ENCODE measurements at places on chromosomes 11 and 22.

DNA sequence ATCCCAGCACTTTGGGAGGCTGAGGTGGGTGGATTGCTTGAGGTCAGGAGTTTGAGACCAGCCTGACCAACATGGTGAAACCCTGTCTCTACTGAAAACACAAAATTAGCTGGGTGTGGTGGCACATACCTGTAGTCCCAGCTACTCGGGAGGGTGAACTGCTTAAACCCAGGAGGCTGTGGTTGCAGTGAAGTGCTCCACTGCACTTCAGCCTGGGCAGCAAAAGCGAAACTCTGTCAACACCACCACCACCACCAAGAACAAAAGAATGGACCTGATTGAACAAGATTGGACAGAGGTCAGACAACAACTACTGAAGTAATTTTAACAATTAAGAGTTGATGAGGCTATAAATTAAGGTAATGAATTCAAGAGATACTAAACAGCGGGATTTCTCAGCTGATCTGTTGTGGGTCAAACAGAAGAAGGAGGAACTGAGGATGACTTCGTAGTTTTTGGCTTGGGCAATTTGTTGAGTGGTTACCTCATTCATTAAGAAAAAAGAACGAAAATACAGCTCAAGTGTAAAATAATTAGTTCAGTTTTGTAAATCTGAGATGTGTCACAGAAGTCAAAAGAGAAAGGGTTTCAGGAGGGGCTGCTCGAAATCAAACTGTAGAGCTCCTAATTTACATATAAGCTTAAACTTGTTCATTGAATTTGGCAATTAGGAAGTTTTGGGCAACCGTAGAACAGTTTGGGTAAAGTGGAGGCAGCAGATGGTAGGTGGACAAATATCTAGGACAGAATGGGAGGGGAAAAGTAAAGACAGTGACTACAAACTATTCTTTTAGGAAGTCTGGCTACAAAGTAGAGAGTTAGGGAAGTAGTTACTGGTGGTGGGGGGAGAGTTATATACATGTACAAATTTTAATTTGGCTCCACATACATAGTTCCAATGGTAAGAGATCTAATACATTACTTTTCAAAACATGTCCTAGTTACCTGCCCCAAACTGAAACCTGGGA, 4.5 kb downstream of the IL18 start:
- no peak overlapping the region for H3K27ac ChIP-seq
- no peak overlapping the region for H3K4me3 ChIP-seq
- no peaks in the 10 kb centered on the region for H3K27me3 ChIP-seq
- peaks cover 2% of the 10 kb centered on the region for H3K36me3 ChIP-seq

DNA sequence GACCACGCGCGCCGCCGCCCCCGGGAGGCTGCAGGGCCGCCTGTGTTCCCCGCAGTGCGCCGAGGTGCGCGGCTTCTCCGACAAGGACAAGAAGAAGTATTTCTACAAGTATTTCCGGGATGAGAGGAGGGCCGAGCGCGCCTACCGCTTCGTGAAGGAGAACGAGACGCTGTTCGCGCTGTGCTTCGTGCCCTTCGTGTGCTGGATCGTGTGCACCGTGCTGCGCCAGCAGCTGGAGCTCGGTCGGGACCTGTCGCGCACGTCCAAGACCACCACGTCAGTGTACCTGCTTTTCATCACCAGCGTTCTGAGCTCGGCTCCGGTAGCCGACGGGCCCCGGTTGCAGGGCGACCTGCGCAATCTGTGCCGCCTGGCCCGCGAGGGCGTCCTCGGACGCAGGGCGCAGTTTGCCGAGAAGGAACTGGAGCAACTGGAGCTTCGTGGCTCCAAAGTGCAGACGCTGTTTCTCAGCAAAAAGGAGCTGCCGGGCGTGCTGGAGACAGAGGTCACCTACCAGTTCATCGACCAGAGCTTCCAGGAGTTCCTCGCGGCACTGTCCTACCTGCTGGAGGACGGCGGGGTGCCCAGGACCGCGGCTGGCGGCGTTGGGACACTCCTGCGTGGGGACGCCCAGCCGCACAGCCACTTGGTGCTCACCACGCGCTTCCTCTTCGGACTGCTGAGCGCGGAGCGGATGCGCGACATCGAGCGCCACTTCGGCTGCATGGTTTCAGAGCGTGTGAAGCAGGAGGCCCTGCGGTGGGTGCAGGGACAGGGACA, 2.7 kb downstream of the NLRP6 start:
- no peak for DNase-seq
- H3K27me3 ChIP-seq, result peaks cover 8% of the 10 kb centered on the region
- peak overlapping the region; percentile 82 for H3K4me3 ChIP-seq

- H3K4me1 ChIP-seq, result peaks cover 10% of the 10 kb centered on the region
- H3K36me3 ChIP-seq, result no peaks in the 10 kb centered on the region
Measured at GRCh38 chr11:2507212-2507901, 62.5 kb downstream of the KCNQ1 start.

- no peak for DNase-seq
- peaks cover 7% of the 10 kb centered on the region for H3K27me3 ChIP-seq
- no peaks in the 10 kb centered on the region for H3K36me3 ChIP-seq
Measured at GRCh38 chr22:33811686-33812085, 108.6 kb downstream of the LARGE1 start.

DNA sequence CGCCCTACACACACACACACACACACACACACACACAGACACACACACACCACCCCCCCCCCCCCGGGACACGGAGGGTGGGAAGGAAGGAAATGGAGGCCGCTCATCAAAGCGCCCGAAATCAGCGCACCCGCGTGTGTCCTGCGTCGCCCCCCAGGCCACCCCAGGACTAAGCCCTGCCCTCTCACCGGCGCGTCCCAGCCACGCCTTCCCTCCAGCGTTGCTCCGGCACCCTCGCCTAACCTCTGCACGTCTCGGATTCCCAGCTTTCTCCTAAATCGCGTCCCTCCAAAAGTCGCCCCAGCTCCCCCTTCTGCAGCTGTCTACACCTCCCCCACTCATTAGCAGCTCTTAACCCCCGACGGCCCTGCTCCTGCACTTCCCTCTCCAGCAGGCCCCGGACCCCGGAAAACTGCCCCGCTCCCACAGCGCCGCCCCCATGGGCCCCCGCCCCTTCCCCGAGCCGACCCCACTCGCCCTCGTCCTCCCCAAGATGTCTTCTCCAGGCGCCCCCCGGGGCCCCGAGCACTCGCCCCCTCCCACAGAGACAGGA, 557 bp downstream of the PACSIN2 start:
- peak overlapping the region; percentile 97 for H3K4me3 ChIP-seq
- H3K4me1 ChIP-seq, result peaks cover 32% of the 10 kb centered on the region
- peak; percentile 19 for DNase-seq
- peaks cover 14% of the 10 kb centered on the region for H3K36me3 ChIP-seq
- peak overlapping the region; percentile 93 for H3K27ac ChIP-seq
- H3K27me3 ChIP-seq, result no peaks in the 10 kb centered on the region

DNA sequence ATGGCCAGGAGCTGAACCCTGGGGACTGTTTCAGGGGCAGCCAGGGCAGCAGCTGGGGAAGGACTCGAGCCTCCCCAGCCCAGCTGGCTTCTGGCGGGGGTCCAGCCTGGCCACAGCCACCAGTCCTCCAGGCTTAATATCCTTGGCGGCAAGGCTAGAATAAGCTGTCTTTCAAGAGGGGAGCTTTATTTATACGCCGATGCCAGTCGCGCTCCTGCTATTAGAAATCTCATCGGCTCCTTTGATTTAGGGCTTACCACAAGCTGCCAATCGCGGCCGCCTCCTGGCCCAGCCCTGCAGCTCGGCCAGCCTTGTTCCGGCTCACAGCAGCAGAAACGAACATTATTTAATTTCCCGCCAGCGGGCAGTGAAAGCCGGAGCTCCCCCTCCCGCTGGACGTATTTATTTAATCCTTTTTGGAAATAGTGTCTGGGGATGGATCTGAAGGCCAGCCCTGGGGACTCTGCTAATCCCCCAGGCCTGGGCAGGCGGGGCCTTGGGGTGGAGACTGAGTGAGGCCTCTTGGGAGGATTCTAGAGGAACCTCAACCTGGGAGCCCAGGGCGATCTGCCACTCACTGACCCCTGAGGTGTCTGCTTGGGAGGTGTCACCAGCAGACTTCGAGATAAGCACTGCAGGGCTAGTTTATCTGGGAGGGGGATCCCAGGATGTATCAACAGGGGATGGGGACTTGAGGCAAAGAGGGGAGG, 363.1 kb downstream of the MN1 start:
- H3K4me3 ChIP-seq, result no peak overlapping the region
- H3K27me3 ChIP-seq, result peaks cover 20% of the 10 kb centered on the region
- no peak overlapping the region for H3K27ac ChIP-seq
- DNase-seq, result no peak
- H3K36me3 ChIP-seq, result no peaks in the 10 kb centered on the region

DNA sequence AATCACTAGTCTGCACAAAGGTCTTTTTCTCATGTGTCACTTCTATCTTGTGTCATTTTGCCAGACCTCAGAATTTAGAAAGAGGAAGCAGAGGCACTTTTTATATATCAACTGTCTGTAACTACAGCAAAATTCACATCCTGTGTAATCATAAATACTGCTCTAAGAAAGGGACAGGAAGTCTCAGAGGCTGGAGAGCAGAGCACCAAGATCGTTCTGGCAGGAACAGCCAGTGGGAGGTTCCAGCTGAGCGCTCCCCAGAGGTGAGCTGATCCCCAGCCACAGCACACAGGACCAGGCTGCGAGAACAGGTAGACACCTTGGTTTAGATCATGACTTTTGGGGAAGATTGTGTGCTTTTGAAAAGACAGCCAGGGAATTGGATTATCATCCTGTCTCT, at the start of gene MS4A7:
MS4A7 (plus strand) TSS at position 179 of the 400 bp plus-strand sequence. CDS start 4,610 bp downstream, outside the sequence.
- no peak within 1 kb of the TSS for H3K4me3 ChIP-seq
- no peak for DNase-seq
- H3K36me3 ChIP-seq, result no peaks in the 10 kb centered on the region
- H3K4me1 ChIP-seq, result peaks cover 7% of the 10 kb centered on the region
- H3K27ac ChIP-seq, result peak within 1 kb of the TSS; percentile 23

GRCh38 chr11:36635066-36635862, 37.2 kb upstream of the RAG2 start:
- H3K27me3 ChIP-seq, result peaks cover 49% of the 10 kb centered on the region
- no peaks in the 10 kb centered on the region for H3K36me3 ChIP-seq
- H3K4me3 ChIP-seq, result no peak overlapping the region
- no peak overlapping the region for H3K27ac ChIP-seq
- no peak for DNase-seq

- no peak for DNase-seq
- H3K4me1 ChIP-seq, result no peaks in the 10 kb centered on the region
- no peaks in the 10 kb centered on the region for H3K27me3 ChIP-seq
- H3K27ac ChIP-seq, result no peak overlapping the region
Measured at GRCh38 chr11:131792243-131792642, 421.8 kb downstream of the NTM start.

DNA sequence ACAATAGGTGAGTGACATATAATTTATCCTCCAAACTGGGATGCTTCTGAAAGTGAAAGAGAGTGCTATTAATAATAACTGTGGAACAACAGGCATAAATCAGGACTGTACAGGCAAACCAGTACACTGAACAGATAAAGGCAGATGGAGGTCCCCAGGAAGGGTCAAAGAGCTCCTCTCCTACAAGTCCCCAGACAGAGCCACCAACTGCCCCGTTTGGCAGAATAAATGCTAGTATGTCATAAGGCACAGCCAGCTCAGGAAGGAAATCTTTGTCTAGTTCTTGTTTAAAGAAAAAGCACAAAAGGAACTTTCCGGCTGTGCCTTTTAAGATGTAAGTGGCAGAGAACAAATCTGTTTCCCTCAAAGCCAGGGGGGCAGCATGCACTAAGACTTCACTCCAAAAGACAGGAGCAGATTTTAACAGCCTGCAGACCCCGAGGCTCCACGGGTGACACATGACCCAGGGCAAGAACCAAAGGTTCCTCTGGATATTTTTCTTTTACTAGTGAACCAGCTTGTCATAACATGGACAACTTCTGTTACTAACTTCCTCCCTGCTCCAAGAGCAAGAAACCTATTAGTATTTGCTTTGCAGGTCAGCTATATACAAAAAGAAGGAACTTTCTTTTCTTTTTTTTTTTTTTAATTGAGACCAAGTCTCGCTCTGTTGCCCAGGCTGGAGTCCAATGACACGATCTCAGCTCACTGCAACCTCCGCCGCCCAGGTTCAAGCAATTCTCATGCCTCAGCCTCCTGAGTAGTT, 50.2 kb downstream of the MYH9 start:
- H3K27ac ChIP-seq, result peak overlapping the region; percentile 94
- no peaks in the 10 kb centered on the region for H3K27me3 ChIP-seq
- H3K36me3 ChIP-seq, result peaks cover 91% of the 10 kb centered on the region
- peak overlapping the region; percentile 69 for H3K4me3 ChIP-seq
- DNase-seq, result no peak

DNA sequence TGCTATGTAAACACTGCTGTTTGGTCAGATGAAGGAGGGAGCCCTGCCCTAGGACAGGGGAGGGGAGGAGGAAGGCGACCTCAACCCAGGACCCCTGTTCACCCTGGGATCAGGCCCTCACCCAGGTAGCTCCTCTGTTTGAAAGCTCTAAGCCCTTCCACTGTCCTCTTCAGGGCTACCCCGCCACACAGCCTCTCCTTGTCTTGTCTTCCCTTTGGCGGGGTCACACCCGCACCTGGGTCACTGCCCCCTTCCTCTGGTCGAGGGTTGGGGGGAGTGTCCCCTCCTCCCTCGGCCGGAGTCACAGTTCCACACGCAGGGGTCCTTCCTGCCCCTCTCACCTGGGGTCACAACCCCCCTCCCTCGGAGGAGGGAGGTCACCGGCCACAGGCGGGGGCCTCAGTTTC, 463 bp upstream of the PTPMT1 start:
- H3K27ac ChIP-seq, result peak overlapping the region; percentile 90
- H3K4me1 ChIP-seq, result peaks cover 17% of the 10 kb centered on the region
- DNase-seq, result no peak
- peaks cover 14% of the 10 kb centered on the region for H3K36me3 ChIP-seq

DNA sequence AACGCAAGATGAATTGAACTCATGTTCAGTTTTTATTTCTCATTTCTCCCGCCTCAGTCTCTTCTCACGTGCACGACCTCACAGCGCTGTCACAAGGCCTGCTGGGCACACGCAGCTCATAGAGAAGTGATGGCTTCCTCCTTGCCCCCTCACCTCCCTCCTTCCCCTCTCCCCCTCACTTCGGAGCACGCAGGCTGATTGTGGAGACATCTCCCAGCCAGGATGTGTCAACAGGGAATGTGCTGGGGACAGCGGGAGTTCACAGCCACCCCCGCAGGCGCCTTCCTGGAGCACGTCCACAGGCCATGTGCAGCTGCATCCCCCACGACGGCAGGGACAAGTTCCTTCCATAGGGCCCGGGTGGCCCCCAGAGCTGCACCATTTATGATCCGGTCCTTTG, 29.1 kb upstream of the KRTAP5-6 start:
- no peak overlapping the region for H3K27ac ChIP-seq
- peaks cover 22% of the 10 kb centered on the region for H3K27me3 ChIP-seq
- H3K4me1 ChIP-seq, result no peaks in the 10 kb centered on the region
- DNase-seq, result no peak
- H3K36me3 ChIP-seq, result peaks cover 2% of the 10 kb centered on the region
- H3K4me3 ChIP-seq, result no peak overlapping the region
